ENCODE measurements at places on chromosomes 12 and 14. TPM values are rescaled to one million over a fixed set of nuclear protein-coding genes. Genes with fewer than 3 reads are reported as not detected.
A peak's percentile ranks its signal among the peaks of the same experiment; 100 is the strongest.

GRCh38 chr14:61280092-61280525 lies 1.0 kb downstream of the TMEM30B start:
- DNase-seq = no peak

DNA sequence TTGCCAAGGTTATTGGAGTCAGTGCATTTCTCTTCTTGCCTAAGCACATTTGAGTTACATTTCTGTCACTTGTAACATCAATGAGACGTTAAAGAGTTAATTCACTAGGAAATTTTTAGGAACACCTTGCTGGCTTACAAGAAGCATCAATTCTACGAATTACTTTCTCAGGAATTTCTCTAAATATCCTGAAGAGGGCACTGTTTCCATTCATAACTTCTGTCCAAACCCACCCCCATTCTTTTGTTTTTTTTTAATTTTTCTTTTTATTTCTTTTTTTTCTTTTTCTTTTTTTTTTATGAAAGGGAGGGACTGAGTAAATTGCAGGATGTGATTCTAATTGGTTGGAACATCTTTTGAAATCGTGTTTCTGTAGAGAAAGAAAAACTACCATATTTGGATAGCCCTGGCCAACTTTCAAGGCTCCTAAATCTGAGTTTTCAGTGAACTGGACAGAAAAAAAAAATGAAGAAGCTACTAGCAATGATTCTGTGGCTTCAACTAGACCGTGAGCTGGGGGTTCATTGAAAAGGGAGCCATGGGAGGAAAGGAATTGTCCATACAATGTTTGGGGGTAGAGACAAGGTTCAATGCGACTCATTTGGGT lies 285.3 kb downstream of the DAD1 start:
- no peak for DNase-seq

- peak; percentile 76 for DNase-seq
These were observed at the start of gene SYT1 for GRCh38 chr12:78864403-78864869. TSS of gene SYT1 (plus strand) at chr12:78864774.

The RDH16 gene
- total RNA-seq = 0.29 TPM

The TSPAN9 gene
- total RNA-seq = 47.9 TPM

The ENO2 gene
- total RNA-seq = 9.7 TPM
